Transverse colon (tissue), 4 donors: ENCODE measurements at places on chromosomes 3 and 15. TPM values are rescaled to one million over a fixed set of nuclear protein-coding genes. Genes with fewer than 3 reads are reported as not detected.

- no peak overlapping the region for H3K4me3 ChIP-seq
- DNase-seq: no peak
- no peak overlapping the region for H3K27ac ChIP-seq
- H3K4me1 ChIP-seq: no peaks in the 10 kb centered on the region
- H3K36me3 ChIP-seq: no peaks in the 10 kb centered on the region
- H3K27me3 ChIP-seq: no peaks in the 10 kb centered on the region
These were observed 27.2 kb upstream of the GLCE start for GRCh38 chr15:69132977-69133861.

DNA sequence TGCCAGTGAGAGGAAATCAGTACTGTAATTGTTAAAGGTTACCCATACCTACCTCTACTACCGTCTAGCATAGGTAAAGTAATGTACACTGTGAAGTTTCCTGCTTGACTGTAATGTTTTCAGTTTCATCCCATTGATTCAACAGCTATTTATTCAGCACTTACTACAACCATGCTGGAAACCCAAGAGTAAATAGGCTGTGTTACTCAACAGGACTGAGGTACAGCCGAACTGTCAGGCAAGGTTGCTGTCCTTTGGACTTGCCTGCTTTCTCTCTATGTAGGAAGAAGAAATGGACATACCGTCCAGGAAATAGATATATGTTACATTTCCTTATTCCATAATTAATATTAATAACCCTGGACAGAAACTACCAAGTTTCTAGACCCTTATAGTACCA is 265.5 kb downstream of the NR2F2 start:
- no peak overlapping the region for H3K4me3 ChIP-seq
- H3K4me1 ChIP-seq: no peaks in the 10 kb centered on the region
- H3K36me3 ChIP-seq: no peaks in the 10 kb centered on the region
- no peak overlapping the region for H3K27ac ChIP-seq

BCL2A1 gene
- not detected for total RNA-seq

- H3K4me1 ChIP-seq: no peaks in the 10 kb centered on the region
- H3K27ac ChIP-seq: no peak overlapping the region
- H3K27me3 ChIP-seq: peaks cover 31% of the 10 kb centered on the region
These were observed 10.8 kb upstream of the BNIP2 start for GRCh38 chr15:59699810-59700431.

HRG gene
- total RNA-seq: not detected

LYZL4 gene
- not detected for total RNA-seq

DNA sequence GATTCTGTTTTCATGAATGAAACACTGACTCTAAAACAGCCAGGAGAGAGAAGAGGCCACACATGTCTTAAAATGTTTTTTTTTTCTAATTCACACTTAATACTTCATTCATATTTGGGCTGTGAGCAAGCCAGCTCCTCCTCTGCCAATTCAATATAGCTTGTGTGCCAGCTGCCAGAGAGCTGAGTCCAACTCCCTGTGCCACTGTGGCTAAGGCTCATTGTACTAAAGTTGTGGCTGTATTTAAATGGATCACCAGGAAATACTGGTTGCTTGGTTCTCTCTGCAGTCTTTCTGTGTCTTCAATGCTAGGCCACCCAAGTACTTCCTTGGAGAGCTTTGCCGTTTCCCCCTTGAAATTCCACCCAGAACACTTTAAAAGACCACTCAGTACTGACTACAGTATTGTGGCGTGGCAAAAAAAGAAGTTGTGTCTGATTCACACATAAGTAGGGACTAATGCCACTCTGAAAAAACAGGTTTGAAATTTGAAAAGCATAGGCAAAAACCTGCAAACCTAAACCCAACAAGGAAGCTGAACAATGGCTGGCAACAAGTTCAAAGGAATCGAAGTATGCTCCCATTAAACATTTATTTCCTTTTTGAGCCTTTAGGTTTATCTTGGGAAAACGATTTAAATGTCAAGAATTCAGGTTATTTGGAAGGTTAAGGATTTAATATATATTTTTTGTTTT is 524.7 kb downstream of the DIPK2A start:
- H3K4me1 ChIP-seq: no peaks in the 10 kb centered on the region
- DNase-seq: no peak
- no peak overlapping the region for H3K4me3 ChIP-seq
- H3K27ac ChIP-seq: no peak overlapping the region
- no peaks in the 10 kb centered on the region for H3K27me3 ChIP-seq
- no peaks in the 10 kb centered on the region for H3K36me3 ChIP-seq

ITGB5 gene
- 125 TPM for total RNA-seq

- no peaks in the 10 kb centered on the region for H3K27me3 ChIP-seq
- H3K4me1 ChIP-seq: no peaks in the 10 kb centered on the region
- H3K4me3 ChIP-seq: no peak overlapping the region
- no peaks in the 10 kb centered on the region for H3K36me3 ChIP-seq
These were observed 286.7 kb upstream of the SOX2 start for GRCh38 chr3:181425074-181425473.
